Ovary (tissue), 10 donors: ENCODE measurements at places on chromosomes 7 and 10.

DNA sequence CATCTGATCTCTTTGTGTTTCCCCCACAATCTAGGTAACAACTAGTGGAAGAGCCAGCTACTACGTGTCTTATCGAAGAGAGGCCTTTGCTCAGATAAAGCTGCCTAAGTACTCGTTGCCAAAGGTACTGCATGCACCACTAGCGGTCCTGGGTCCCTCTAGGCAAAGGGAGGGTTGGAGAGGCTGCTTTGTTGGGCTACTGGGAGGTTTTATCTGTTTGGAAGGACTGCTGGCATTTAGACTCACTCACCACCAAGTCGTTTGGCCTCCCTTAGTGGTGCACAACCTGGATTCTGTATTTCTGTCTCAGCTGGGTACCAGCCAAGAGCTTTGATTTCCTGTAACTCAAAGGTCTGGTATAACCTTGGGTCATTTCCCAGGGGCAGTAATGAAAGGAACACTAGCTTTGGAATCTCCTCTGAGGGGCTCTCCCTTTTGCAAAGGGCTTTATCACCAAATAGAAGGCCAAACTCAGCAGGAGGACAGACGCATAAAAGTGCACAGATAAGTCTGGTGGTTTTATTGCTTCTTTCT, 498.3 kb downstream of the SORCS3 start:
- no peak for DNase-seq

- no peak for DNase-seq
These were observed 3.4 kb downstream of the DNMBP start for GRCh38 chr10:100006243-100006886.

GRCh38 chr7:147885869-147886268, 704.7 kb upstream of the C7orf33 start:
- DNase-seq = no peak

- no peak for DNase-seq
These were observed 32.1 kb downstream of the UMAD1 start for GRCh38 chr7:7672545-7673239.

DNA sequence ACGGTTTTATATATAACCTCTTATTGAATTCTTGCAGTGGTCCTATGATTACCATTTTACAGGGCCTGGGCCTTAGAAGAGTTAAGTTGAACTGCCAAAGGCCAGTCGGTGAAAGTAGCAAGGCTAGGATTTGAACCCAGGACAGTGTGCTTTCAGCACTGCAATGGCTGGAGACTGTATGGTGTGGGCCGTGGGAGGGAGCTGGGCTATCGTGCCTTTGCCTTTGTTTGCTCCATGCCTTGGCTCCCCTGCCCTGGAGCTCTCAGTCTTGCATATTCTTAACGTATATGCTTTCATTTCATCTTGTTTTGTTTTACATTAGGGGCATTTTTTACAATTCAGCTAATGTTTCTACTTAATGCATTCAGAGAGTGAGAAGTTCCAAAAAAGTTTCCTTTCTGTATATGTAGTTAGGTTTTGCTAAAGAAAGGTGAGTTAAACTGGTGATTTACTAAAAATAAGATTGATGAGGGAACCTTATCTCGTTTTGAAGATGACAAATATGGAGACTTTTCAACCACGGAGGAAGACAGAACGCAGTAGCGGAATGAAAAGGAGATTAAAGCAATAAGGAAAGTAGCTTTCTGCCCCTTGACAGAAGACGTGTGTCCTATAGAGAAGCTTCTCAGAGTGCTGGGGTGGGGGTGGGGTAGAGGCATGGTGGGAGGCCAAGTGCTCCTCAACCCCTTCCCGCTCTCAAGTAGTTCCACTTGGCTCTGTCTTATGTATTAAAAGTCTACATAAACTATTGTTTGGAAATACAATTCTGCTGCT, 82.5 kb downstream of the RTKN2 start:
- no peak for DNase-seq

- no peak for DNase-seq
These were observed 13.6 kb downstream of the PLXNA4 start for GRCh38 chr7:132562690-132563089.

DNA sequence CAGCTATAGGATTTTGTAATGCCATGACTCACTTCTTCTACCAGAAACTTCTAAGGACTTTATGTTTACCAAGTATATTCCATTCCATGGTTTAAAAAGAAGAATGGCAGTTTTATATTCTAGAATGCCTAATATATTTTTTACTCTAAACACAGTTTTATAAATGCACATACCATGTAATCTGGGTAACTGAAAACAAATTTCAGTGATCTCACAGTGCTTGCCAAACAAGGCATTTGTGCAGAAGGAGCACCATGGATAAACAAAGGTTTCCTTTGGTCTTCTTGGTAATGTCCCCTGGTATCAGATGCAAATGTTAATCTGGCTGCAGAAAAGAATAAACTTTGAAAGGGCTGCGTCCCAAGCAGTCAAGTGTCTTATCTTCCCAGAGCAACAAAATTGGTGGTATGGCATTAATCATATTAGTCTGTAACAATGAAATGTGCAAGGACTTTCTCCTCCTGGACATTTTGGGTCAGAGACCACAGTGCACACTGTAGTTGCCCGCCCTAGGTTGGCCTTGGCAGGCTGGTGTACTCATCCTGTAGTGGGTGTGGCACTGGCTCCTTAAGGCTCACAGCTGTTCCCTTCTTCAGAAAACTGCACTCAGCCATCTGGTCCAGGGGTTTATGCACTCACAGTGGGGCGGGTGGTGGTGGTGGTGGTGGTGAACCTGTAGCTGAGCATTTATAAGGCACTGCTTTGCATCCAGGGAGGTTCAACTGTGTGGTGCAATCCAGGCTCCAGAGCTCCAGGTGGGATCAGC, 56.7 kb downstream of the LAMB4 start:
- DNase-seq = no peak

DNA sequence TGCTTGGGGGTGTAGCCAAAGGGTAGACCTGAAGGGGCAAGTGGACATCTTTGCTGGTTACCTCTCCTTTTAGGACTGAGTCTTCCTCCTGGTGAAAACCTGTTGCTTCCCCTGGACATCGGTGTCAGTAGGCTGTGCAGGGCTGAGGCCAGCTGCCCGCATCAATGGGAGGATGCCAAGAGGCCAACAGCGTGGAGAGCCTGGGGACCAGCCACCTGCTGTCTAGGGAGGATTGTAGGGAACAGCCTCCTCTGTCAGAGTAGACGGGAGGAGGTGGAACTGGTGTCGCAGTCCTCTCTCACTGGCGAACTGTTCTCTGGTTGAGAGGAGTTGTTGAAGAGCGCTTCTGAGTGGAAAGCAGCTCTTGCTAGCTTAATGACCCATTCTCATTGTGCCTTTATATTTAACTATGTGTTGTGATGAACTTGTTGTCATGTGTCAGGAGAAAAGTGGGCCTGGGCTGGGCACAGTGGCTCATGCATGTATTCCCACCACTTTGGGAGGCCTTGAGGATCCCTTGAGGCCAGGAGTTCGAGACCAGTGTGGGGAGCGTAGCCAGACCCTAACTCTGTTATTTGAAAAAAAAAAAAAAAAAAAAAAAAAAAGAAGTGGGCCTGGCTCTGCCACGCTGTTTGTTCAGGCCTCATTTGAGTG, 1.8 kb downstream of the SUFU start:
- DNase-seq = no peak

DNA sequence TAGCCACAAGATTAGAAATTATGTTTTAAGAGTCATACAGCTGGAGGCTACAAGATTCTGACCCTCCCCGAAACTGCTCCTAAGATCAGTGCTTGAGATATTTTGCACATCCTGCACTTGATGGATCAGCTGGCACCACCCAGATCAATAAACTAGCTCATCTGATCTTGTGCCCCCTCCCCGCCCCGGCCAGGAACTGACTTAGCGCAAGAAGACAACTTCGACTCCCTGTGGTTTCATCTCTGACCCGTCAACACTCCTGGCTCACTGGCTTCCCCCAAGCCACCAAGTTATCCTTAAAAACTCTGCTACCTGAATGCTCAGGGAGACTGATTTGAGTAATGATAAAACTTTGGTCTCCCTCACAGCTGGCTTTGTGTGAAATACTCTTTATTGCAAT, 73.5 kb upstream of the NPSR1 start:
- no peak for DNase-seq

GRCh38 chr7:127968547-127968946, 62.7 kb downstream of the LRRC4 start:
- no peak for DNase-seq

DNA sequence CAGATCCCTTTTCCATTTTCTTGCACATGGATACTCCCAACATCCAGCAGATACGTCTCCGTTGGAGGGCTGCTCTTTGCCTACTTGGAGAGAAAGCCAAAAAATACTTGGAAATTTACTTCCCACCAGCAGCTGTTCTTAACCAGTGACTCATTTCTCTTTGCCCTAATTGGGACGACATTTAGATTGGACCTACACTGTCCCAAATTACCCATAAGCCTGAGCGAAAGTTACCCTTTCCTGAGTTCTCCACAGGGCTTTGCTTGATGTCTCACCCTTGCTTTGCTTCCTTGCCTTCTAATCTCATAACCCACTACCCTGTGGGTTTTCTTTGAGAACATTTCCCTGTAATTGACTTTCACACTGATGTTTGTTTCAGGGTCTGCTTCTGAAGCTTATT, 48.1 kb downstream of the SAMD8 start:
- DNase-seq = no peak

DNA sequence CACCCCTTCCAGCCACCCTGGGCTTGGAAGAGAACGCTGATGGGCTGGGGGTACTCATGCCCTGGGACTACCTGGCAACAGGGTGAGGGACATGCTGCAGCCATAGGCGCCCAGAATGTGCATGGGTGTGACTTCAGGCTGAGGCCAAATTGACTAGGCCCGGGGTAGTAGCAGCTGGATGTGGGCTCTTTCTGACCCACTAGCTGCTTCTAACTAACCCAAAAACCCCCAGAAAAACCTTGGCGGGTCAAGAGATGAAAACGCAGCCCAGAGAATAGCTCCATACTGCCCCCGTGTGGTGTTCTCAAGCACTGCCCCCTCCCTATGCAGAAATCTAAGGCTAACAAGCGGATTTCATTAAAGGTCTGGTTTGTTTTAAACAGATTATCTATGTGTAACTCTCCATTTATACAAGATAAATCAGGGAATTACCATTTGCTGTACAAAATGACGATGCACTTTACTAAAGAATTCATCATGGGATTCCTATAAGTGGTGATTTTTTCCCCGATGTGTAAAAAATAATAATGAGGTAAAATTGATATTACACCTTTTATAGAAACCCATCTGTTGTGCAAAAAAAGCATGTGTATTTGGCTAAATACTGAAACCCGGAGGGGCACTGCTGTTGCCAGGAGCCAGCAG, 4.2 kb downstream of the SMARCD3 start:
- DNase-seq = peak; percentile 52

DNA sequence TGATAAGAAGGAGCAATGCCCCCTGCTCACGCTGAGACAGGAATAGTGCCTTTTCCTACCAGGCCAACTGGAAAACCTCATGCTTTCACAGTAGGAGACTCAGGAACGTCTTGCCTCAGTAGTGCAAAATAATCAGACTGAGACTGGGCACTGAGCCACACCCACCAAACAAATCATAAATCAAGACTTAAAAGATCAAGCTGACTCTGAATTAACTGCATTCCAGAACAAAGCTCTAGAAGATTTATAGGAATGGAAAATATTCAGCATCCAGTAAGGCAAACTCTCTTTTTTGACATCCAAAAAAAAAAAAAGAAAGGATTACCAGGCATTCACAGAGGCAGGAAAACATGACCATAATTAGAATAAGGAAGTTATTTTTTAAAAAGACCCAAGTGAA, 30.5 kb upstream of the SLC18A3 start:
- no peak for DNase-seq

DNA sequence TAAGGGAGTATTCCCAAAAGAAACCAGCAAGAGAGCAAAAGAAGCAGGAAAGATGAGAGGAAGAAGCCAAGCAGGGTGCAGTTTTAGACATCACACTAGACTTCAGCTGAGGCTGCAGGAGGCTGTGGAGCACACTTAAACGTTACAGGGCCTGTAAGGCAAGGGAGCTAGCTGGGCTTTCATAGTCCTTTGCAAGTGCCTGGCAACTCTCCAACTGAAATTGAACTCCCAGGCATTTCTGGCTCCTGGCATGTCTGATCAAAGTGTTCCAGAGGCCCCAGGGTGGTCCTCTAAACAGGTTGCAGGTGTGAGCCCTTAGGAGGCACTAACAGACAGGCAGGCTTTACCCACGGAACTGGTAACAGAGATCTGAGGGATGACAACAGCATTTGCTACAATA, 750.2 kb downstream of the XPNPEP1 start:
- DNase-seq = no peak

- no peak for DNase-seq
These were observed 70.5 kb upstream of the DNAJB6 start for GRCh38 chr7:157266272-157266671.

- no peak for DNase-seq
These were observed 43.3 kb upstream of the CCDC71L start for GRCh38 chr7:106704000-106704840.

GRCh38 chr7:139767561-139767982, 10.2 kb downstream of the HIPK2 start:
- DNase-seq = no peak

DNA sequence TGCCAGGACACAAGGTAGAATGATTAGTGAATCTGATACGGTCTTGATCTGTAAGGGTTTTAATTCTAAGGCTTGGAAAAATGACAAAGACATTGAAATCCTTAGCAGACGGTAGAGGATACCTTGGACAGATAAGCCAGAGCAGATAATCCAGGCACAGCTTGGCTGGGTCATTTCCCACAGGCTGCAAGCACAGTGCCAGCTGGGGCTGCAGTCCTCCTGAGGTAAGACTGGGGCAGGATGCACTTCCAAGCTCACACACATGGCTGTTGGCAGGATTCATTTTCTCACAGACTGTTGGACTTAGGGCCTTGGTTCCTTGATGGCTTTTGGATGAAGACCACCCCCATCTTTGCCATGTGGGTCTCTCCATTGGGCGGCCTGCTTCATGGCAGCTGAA, 63.2 kb upstream of the BMPER start:
- DNase-seq = no peak

DNA sequence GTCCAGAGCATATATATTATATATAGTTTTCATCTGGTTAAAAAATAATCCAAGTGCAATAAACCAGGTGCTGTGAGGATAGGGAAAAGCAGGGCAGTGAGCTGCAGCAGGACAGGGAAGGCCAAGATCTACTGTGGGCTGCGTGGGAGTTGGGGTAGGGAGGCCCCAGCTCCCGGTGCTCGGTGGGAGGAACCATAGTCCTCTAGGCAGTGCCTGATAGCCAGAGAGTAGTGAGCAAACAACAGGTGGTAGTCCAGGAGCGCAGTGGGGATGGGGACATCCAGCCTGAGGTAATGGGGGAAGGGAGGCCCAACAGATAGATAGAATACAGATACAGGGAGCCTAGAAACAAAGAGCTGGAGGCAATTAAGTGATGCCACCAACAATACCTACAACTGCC, 4.1 kb upstream of the BMPR1A start:
- DNase-seq = no peak

DNA sequence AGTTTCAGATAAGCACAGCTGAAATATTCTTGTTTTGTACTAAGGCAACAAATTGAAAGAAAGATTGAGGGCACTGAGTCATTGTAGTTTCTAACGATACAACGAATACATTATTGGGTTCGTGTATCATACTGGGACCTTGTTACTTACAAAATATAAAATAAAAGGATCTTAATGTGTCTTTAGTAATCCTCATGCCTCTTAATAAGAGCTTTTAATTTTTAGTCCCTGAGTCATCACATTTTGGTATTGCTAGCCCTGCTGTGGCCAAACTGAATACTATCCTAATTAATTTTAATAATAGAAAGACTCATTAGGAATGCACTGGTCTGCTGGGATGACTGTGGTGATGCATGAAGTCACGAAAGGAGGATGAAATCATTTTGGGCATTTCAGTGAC, 309.7 kb downstream of the EXOC4 start:
- DNase-seq = no peak
